ENCODE measurements at places on chromosomes 1 and 21.

GRCh38 chr1:180956028-180956640 lies 43.4 kb downstream of the KIAA1614 start:
- DNase-seq = no peak

DNA sequence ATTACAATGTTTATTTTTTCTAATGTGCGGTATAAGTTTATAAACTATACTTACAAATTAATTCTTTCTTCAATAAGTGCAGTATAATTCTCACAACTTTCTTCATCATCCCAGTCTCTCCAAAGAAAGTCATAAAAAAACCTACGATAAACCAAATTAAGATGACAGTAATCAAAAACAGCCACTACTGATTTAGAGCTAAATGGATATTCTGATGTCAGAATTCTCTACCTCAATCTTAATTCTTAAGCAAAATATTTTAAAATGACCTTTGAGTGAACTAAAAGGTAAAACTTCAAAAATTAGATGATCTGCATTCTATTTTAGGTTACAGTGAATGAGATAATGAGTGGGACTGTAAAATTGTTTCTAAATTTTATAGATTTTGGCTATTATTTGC lies 13.6 kb downstream of the SHCBP1L start:
- no peak for DNase-seq

GRCh38 chr1:12438349-12438924 lies 179.6 kb downstream of the DHRS3 start:
- DNase-seq = no peak

- DNase-seq = no peak
Measured at GRCh38 chr1:52479076-52479475, 73.8 kb downstream of the TUT4 start.

DNA sequence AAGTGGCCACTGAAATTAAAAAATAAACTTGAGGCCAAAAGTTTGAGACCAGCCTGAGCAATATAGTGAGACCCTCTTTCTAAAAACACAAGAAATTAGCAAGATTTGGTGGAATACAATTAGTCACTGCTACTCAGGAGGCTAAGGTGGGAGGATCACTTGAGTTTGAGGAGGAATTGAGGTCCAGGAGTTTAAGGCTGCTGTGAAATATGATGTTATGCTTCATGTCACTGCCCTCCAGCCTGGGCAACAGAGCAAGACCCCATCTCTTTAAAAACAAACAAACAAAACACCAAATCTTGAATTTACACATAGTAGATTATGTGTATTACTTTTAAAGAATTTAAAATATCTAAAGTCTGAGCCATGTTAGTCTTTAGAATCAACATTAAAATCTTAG lies 6.3 kb upstream of the FNBP1L start:
- no peak for DNase-seq

DNA sequence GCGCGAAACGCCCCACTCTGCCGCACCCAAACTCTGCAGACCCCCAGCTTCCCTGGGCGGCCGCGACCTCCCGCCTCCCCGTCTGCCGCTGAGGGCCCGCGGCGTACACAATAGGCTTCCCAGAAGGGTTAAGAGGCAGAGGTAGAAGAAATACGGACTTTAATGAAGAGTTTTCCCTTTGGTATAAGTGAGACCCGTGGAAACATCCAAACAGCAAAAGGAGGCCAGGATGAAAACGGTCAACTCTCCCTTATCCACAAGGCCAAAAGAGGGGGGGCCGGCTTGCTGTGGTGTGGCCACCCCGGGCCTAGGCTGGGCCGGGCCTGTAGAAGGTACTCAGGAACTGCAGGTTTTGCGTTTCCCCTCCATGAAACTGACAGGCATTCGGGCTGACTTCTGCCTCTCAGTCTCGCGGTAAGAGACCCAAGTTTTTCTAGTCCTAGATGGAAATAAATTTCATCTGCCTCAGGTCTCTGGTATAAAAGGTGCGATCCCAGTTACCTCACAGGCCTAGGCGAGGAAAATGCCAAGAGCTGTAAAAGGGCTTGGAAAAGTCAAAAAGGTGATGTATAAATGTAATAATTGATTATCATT lies 671 bp upstream of the PYGO2 start:
- no peak for DNase-seq

- no peak for DNase-seq
Measured at GRCh38 chr1:222416001-222416791, 131.7 kb downstream of the HHIPL2 start.

GRCh38 chr21:16709866-16710550 lies 802.8 kb upstream of the CXADR start:
- DNase-seq = no peak

GRCh38 chr1:218384581-218384993 lies 39.5 kb downstream of the TGFB2 start:
- no peak for DNase-seq

Data from frontal cortex (tissue), 4 donors.